ENCODE measurements at places on chromosomes 7 and 10.

DNA sequence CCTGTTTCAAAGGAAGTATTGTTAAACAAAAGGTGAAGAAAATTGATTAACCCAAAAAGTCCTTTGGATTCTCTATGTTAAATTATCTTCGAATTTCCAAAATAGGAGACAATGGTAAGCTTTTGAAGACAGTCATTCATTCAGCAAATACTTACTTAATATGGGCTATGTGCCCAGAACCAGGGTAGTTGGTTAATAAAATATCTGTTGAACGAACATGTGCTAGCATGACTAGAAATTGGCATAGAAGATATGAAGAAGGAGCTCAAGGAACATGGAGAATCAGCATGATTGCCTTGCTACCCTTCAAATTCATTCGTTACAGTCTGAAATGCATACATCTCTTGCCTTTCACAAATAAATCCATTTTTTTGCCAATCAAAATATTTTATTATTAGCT, 123.1 kb upstream of the RHEB start:
- no peak for DNase-seq

DNA sequence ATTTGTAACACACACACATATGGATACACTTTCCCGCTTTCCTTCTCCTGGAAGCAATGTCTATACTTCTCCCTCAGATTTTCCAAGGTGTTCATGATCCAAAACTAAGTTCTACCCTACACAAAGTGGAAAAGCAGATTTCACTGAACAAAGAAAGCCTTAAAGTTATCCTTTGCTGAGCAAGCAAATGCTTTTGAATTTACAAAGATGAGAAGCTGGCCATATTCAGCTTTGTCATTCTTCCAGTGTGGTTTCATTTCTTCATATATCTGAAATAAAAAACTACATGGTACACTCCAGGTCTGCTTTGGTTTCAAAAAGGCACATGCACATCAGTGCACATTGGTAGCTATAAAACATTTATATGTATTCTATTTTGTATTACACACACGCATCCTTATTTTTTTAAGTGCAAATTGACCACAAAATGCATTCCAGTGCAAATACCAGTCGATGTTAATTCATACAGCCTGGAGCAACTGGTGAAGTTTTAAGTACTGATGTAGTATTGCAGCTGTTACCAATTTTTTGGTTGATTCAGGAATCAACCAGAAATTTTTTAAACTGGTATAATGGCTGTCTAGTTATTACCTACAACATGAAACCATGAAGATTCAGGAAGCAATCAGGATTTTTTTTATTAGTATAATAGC, 65.5 kb upstream of the SRPK2 start:
- no peak for DNase-seq

DNA sequence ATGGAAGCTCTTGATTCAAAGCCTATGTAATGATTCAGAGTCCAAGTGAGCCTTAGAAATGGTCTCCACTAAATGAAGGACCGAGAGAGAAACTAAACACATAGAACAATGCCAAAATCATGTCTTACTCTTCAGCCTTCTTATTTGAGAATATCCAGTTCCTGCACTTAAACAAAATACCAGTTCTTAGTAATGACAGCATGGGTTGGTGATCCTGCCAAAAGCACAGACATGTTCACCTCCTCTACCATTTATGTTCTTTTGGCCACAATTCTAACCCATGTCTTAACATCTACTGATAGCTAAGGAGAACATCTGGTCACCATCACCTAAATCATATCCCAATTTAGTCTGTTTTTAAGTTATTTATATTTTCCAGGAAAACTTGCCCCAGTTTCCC, 239.6 kb upstream of the PTN start:
- DNase-seq: no peak

GRCh38 chr10:43216931-43217562, 49.8 kb downstream of the RASGEF1A start:
- no peak for DNase-seq

GRCh38 chr7:114110666-114111065, 191.9 kb upstream of the PPP1R3A start:
- DNase-seq: no peak

GRCh38 chr10:118664321-118664720, 68.9 kb upstream of the PRLHR start:
- DNase-seq: peak; percentile 87

- DNase-seq: no peak
These were observed 40.9 kb upstream of the ZNF32 start for GRCh38 chr10:43689618-43689954.

DNA sequence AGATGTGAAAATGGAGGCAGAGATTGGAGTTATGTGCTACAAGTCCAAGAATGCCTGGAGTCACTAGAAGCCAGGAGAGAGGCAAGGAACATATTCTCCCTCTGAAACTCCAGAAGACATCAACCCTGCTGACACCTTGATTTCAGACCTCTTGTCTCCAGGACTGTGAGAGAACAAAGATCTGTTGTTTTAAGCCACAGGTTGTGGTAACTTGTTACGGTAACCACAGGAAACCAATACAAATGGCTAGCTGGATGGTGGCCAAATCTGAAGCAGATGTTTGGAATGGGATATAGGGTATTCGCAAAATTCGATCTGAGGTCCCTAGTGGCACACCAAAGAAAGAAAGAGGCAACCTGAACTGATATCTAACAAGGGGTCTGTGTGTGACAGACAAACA, 129.0 kb downstream of the HERPUD2 start:
- DNase-seq: no peak

DNA sequence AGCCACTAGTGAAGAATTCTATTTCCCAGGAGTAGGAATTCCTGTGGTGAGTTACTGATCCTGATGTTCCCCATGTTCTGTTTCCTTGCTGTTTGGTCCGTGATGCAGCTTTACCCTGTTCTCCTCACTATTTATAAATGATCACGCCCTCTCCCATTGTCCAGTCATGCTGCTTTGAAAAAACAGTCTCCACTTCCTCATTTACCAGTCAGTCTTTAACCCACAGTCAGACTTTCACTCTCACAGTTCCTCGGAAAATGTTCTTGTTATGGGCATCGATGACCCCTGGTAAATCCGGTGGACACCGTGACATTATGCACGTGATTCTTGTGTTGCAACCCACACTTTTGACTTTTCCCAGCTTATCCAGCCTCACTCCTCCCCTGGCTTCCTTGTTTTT, 14.4 kb downstream of the SCIN start:
- DNase-seq: no peak

- no peak for DNase-seq
These were observed at the start of gene ARMC3 for GRCh38 chr10:22927661-22928403. Gene ARMC3 (plus strand): TSS chr10:22928053. CDS start chr10:22931997, 3,944 bp downstream.

DNA sequence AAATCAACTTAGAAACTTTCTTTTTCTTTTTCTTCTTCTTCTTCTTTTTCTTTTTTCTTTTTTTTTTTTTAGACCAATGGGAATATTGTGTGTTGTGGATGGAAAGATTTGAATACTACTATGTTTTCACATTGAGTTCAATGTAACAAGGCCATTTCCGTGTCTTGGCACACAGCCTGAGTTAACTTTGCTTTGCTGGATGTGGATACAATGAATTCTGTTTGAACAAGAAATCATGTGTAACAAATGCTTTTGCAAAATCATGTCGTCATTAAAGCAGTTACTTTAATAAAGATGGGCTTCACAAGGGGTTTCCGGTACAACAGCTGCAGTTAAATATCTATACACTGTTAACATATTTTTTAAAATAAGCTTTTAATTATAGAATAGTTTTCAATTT, 13.5 kb upstream of the ENTPD1 start:
- no peak for DNase-seq

DNA sequence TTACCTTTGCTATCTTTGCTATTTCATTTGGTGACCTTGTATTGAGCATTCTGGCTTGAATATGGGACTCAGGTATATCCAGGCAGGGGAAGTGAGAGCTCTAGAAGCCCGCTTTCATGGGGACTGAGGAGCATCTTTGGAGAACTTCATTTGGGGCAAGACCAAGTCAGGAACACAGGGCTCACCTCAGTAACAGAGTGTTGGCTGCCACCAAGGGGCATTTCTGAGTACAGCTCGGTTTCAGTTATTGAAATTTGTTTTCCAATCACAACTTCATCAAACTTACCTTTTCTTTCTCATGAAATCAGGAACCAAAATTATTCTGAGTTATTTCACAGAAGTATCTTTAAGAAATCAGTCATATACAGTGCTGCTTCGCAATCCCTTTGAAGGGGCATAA, 337.2 kb downstream of the C7orf25 start:
- DNase-seq: no peak

GRCh38 chr7:5228066-5228465, 38.0 kb downstream of the WIPI2 start:
- DNase-seq: no peak

DNA sequence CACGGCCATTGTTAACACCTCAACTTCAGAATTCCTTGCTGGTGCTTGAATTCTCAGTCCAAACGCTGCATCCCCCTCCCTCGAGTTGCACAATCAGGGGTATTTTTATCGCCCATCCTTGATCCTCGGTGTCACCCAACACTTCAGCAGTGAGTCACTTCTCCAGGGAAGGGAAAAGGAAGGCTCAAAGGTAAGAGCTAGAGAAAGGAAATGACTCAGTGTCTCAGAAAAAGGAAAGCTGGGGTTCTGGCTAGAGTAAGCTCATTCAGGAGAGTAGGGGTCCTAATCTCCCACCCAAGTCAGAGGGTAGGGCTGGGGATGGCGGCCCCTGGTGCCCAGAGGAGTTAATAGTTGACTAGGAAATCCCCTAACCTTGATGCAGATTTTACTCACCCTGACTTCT, 39.8 kb upstream of the TRIM8 start:
- DNase-seq: no peak

DNA sequence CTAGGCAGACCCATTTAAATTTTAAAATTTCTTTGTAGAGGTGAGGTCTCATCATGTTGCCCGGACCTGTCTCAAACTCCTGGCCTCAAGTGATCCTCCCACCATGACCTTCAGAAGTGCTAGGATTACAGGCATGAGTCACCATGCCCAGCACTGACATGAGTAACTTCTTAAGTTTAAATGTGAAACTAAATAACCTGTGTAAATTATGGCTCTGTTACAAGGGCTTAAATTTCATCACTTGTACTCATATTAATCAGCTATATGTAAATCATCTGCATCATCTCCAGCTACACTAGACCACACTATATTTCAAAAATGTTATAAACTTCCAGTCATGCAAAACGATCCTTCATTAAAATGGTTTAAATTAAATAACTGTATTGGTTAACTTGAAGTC, 56.1 kb downstream of the ATAD1 start:
- DNase-seq: no peak

DNA sequence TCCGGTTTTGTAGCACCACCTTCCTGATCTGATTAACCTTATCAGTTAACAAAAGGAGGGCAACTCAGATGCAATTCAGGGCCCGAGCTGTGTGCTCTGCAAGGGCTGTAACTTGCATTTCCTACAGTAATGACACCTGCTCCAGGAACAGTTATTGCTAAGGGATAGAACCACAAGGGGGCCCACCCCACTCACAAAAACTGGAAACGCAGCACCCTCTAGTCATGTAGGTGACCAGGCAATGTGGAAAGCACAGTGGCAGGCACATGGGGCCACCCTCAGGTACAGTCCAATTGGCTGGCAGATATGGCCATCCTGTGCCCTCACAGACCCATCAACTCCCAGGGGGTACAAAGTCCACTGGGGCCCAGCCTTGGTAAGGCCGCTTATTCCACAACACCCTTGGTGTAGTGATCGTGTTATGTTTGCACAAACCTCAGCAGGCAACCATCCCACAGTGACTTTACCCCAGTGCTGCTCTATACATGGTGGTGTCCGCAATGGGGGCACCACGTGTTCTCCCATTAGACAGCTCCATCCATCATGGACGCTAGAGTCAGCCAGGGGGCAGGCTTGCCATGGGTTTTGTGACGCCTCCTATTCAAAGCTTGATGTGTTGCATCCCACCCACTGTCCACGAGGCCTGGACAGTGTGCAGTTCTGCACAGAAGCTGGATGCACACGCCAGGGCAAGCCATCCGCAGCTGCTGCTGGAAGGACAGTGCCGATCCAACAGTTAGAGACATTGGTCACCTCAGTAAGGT, 9.4 kb downstream of the RNF133 start:
- DNase-seq: no peak

DNA sequence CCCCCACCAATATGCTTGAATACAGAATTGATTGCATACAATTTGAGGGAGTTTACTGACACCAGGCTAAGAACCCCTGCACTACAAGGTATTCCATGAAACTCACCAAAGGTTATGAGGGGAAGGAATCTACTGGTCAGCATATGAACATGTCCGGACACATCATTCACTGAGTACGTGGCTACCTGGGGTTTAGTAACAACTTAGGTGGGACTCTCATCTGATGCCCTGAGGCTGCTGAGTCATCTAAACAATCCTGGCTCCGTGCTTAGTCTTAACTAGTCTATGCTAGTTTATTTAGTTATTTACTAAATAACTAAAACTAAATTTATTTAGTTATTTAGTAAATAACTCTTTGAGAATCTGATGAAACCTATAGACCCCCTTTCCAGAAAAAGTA, 11.3 kb downstream of the PI4K2A start:
- no peak for DNase-seq

- DNase-seq: no peak
These were observed 25.6 kb downstream of the CDNF start for GRCh38 chr10:14812271-14812670.

DNA sequence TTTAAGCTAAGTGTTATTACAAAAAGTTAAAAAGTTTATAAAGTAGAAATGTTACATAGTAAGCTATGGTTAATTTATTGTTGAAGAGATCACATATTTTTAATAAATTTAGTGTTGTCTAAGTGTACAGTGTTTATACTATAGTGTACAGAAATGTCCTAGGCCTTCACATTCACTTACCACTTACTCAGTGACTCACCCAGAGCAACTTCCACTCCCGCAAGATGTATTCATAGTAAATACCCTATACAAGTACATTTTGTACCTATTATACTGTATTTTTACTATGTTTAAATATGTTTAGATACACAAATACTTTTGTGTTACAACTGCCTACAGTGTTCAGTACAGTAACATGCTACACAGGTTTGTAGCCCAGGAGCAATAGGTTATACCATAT, 69.2 kb downstream of the DNAJC1 start:
- DNase-seq: no peak

GRCh38 chr7:131072505-131073091, 255.1 kb upstream of the MKLN1 start:
- no peak for DNase-seq

- no peak for DNase-seq
These were observed 82.4 kb downstream of the PHYHIPL start for GRCh38 chr10:59258890-59259289.

- no peak for DNase-seq
These were observed 156.3 kb upstream of the PRSS58 start for GRCh38 chr7:142414135-142414534.

DNA sequence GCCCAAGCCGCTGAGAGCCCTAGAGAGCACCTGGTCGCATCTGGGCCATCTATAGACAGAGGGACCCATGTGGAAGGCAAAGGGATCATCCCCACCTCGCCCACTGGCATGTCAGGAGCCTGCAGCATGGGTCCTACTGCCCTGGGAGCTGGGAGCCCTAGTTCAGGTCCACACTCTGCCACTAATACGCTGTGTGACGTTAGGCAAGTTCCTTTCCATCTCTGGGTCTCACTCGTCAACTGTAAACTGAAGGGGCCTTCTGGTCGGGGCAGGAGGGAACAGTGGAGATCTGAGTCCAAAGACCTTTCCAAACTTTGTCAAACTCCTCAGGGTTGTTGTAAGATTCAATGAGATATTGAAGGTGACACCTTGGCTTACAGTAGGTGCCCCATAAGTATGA, 23.4 kb downstream of the UNC5B start:
- no peak for DNase-seq
